Kidney (tissue), 22 donors: ENCODE measurements at places on chromosomes 4 and X. TPM values are rescaled to one million over a fixed set of nuclear protein-coding genes. Genes with fewer than 3 reads are reported as not detected.

DNA sequence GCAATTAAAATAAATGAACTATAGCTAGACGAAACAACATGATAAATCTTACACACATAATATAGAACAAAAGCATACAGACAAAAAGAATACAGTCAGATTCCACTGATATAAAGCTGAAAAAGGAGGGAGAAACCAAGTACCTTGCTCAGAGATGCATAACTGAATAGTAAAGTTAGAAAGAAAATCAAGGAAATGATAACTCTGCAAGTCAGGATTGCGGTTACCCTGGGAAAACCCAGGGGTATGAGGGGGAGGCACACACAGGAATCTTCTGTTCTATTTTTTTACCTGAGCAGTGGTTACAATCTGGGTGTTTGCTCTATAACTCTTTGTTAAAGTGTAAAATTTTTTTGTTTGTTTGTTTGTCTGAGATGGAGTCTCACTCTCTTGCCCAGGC lies 209.1 kb downstream of the CBR4 start:
- peaks cover 3% of the 10 kb centered on the region for H3K4me1 ChIP-seq
- no peak overlapping the region for H3K27ac ChIP-seq
- H3K36me3 ChIP-seq: no peaks in the 10 kb centered on the region
- H3K27me3 ChIP-seq: no peaks in the 10 kb centered on the region

Gene PLS3
- 110 TPM for total RNA-seq

Gene GPR34
- 17.9 TPM for total RNA-seq

Gene CT45A5
- not detected for total RNA-seq

DNA sequence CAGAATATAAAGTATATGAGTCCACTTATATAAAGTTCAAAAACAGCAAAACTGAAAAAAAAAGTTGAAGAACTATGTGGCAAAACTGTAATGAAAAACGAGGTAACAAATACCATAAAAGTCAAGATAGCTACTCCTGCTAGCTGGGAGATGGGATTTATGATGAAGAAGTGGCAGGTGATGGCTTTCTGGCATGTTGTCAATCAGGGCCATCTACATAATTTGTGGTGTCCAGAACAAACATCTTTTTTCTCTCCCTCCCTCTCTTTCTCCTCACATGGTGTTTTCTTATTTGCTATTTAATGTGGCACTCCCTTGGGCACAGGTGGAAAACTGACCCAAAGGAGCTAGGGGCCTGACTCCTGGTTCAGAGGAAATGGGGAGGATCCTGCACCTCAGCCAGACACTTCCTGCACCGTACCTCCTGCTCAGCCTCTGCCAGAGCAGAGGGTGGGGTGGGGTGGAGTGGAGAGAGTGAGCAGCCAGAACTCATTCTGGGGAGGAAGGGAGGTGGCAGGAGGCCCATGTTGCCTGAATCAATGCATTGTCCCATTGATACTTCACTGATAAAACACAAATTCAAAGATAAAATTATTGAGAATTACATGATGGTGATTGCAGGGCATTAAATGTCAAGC lies 5.3 kb upstream of the SAP30 start:
- no peak overlapping the region for H3K4me3 ChIP-seq
- H3K4me1 ChIP-seq: peaks cover 2% of the 10 kb centered on the region
- peak; percentile 41 for DNase-seq

- no peaks in the 10 kb centered on the region for H3K36me3 ChIP-seq
- peak; percentile 58 for DNase-seq
- peaks cover 8% of the 10 kb centered on the region for H3K4me1 ChIP-seq
- H3K4me3 ChIP-seq: no peak overlapping the region
Observed at GRCh38 chrX:2894885-2895292, 34.2 kb downstream of the ARSD start.

- H3K4me3 ChIP-seq: no peak overlapping the region
- H3K36me3 ChIP-seq: no peaks in the 10 kb centered on the region
- no peak overlapping the region for H3K27ac ChIP-seq
- no peaks in the 10 kb centered on the region for H3K27me3 ChIP-seq
- H3K4me1 ChIP-seq: no peaks in the 10 kb centered on the region
Observed at GRCh38 chr4:19286924-19287323, 964.8 kb upstream of the SLIT2 start.

DNA sequence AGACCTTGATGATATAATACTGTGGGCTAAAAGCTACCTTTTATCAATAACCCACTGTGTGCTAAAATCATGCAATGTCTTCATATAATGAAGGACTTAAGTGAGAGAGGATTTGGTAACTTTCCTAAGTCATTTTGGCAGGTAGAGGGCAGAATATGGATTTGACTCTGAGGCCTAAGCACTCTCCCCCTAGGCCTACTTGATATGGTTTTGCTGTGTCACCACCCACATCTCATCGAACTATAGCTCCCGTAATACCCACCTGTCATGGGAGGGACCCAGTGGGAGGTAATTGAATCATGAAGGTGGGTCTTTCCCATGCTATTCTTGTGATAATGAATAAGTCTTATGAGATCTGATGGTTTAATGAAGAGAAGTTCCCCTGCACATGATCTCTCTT lies 229.7 kb downstream of the GBA3 start:
- no peak overlapping the region for H3K27ac ChIP-seq
- no peak overlapping the region for H3K4me3 ChIP-seq
- no peaks in the 10 kb centered on the region for H3K4me1 ChIP-seq
- no peak for DNase-seq
- no peaks in the 10 kb centered on the region for H3K27me3 ChIP-seq

DNA sequence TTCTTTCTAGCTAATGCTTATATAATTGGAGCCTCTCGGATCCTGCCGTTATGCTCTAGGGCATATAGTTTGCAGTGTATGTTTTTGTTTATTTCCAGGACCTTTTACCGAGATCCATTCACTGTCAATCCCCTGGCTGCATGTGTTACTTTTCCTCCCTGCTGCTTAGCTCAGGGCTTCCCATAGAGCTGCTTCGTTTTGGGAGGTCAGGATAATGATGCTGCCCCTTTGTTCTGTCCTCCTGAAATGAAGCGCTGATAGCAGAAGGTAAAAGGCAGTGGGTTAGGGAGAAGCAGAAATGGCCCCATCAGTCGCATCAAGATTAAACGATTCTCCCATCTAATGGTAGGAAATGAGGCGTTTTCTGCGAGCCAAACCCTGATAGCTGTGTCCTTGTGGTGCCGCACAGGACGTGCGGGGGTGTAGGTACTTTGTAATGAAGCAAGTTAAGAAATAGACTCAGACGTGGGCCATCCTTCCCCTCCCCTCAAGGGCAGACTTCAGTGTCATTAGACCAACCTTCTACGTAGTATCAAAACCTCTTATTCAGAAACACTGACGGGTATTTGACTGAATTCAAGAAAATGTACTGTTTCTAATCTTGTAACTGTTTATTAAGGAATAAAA lies 37.3 kb downstream of the AFF2 start:
- no peak for DNase-seq
- no peak overlapping the region for H3K4me3 ChIP-seq
- no peaks in the 10 kb centered on the region for H3K4me1 ChIP-seq
- no peaks in the 10 kb centered on the region for H3K36me3 ChIP-seq

DNA sequence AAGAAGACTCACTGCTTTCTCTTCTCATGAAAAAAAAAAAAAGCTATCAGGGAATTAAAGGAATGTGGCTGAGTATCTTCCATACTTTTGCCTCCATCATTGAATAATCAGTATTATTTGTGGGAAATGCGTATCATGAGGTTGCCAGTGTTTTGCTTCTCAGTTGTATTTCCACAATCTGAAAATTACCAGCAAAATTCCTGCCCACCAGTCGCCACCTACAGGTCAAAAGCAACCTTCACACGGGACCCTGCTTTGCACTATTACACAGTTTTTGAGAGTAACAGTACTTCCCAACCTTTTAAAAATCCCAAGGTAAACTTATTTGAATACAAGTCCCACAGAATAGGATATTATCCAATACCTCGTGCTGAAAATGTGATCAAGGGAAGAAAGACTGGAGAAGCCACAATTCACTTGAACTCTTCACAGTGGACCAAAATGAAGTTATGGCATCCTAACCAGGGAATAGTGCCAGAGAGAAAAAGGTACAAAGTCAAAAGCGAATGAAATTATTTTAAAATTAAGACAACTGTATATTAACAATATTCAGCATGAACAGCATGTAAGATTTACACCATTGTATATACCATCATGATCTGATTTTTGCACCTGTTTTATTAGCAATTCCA lies 30.4 kb downstream of the PGRMC1 start:
- H3K4me1 ChIP-seq: no peaks in the 10 kb centered on the region
- no peak overlapping the region for H3K4me3 ChIP-seq
- peak; percentile 35 for DNase-seq

GRCh38 chrX:1139185-1139500 lies 73.3 kb downstream of the CRLF2 start:
- H3K27me3 ChIP-seq: no peaks in the 10 kb centered on the region
- H3K27ac ChIP-seq: no peak overlapping the region

DNA sequence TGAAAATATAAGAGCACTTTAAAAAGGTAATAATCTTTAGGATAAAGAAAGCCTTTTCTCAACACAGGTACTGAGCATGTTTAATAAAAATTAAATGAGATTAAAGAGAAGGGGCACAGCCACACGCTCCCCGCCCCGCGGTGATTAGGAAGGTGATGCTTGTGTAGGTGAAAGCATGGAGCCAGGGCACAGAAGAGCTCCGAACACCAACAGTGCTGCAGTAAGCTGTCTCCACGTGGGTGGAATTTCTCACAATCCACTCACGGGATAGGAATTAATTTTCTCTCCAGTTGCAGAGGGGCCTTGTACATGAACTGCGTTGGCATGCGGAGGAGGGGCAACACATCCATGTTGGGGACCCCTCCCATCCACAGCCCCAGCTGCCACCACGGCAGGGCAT lies 27.0 kb downstream of the DCTD start:
- H3K27me3 ChIP-seq: no peaks in the 10 kb centered on the region
- peaks cover 22% of the 10 kb centered on the region for H3K36me3 ChIP-seq
- H3K4me1 ChIP-seq: peaks cover 12% of the 10 kb centered on the region
- no peak overlapping the region for H3K4me3 ChIP-seq

- H3K27ac ChIP-seq: no peak overlapping the region
- H3K4me3 ChIP-seq: no peak overlapping the region
- H3K36me3 ChIP-seq: no peaks in the 10 kb centered on the region
- no peaks in the 10 kb centered on the region for H3K4me1 ChIP-seq
- DNase-seq: no peak
Observed at GRCh38 chrX:633985-634958, 3.7 kb downstream of the SHOX start.

Gene PLXNB3
- 5.6 TPM for total RNA-seq

- peak; percentile 51 for DNase-seq
- no peak overlapping the region for H3K4me3 ChIP-seq
- no peaks in the 10 kb centered on the region for H3K36me3 ChIP-seq
- H3K4me1 ChIP-seq: peaks cover 15% of the 10 kb centered on the region
- peak overlapping the region; percentile 14 for H3K27ac ChIP-seq
Observed at GRCh38 chr4:140095694-140096482, 58.1 kb downstream of the MAML3 start.
